ENCODE measurements at places on chromosomes 3 and 15.

- no peak for DNase-seq
These were observed 62.3 kb downstream of the MEIS2 start for GRCh38 chr15:37037850-37038715.

- DNase-seq, result no peak
These were observed 19.7 kb downstream of the BLOC1S6 start for GRCh38 chr15:45606841-45607240.

DNA sequence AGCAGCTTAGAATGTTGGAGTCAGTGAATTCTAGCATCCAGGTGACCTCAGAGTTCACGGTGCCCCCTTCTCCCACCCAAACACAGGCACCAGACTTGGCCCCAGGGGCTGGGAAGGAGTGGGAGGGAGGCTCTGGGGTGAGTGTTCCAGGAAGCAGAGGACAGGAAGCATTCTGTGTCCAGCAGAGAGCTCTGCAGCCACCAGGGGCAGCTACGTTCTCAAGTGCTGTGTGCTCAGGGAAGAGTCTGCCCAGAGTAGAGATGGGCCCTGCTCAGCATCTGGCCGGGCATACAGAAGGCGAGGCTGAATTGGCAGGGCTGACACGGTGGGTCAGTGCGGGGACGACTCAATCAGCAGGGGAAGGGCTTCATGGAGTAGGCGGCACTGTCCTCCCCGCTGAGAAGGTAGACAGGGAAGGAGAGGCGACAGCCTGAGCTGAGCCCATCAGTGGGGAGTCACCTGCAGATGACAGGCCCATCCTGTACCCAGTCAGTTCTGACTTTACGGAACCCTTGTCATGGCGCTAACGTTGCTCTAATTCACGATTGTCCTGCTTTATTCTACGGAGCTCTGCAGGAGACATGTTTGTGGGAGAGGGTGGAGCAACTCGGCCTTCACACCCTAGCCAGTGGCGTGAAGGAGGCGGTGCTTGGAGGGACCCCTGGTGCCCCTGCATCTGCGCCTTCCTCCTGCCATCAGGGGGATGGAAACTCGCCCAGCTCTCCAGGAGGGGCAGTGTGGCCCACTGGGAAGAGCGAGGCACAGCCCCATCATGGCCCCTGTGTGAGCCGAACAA is 82.2 kb downstream of the C3orf70 start:
- no peak for DNase-seq

GRCh38 chr3:7789324-7789723 is 712.3 kb upstream of the LMCD1 start:
- DNase-seq, result no peak

DNA sequence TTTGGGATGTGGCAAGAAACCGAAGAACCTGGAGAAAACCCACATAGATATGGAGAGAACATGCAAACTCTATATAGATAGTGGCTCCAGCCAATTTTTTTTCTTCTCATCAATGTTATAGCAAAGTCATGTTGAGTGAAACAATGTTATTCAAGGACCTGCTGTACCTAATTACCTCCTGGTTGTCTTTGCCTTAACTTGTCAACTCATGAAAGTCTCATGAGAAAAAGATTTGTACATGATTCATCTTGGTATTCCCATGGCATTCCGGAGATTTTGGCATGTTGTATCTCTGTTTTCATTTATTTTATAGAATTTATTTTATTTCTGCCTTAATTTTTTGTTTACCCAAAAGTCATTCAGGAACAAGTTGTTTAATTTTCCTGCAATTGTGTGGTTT is 303.8 kb upstream of the CDIN1 start:
- no peak for DNase-seq

- no peak for DNase-seq
These were observed 213.1 kb upstream of the TSC22D2 start for GRCh38 chr3:150194957-150195356.

DNA sequence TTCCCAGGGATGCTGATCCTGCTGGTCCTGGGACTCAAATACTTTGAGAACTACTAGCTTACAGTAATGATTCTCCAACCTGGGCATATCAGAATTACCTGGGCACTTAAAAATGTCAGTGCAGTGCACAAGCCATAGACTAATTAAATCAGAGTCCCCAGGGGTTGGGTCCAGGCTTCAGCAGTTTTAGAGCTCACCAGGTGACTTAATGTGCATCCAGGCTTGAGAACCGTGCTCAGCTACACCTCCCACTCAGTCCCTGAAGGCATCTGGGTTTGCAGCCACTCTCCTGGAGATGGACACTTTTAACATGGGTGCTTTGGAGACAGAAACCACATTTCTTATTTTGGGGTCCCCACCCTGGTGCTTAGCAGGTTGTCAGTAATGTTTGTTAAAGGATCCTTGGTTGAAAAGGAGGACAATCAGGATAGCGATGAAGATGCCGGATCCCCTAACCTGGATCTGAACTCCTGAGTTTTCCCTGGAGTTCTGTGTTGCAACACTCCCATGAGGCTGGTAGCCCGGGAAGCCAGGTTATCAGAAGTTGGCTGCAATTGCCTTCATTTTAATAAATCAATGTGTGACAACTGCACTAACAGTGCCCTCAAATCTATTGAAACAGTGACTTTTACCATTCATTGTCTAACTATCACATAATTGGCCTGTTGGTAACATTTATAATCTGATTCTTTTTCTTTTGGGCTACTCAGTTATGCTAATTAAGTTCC is 48.1 kb downstream of the BFSP2 start:
- DNase-seq, result no peak

DNA sequence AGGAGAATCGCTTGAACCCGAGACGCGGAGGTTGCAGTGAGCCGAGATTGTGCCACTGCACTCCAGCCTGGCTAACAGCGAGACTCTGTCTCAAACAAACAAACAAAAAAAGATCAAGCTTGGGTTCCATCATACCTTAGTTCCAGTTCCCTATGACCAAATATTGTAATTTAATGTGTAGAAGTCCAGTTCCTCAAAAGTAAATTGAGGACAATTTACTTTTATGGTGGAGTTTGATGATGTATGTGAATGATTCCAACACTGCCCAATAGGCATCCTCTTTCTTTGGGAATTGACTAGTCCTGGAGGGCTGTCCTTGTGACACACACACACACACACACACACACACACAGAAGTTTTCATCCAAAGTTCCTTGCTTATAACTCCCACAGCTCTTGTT is 2.8 kb upstream of the PKM start:
- DNase-seq, result no peak

DNA sequence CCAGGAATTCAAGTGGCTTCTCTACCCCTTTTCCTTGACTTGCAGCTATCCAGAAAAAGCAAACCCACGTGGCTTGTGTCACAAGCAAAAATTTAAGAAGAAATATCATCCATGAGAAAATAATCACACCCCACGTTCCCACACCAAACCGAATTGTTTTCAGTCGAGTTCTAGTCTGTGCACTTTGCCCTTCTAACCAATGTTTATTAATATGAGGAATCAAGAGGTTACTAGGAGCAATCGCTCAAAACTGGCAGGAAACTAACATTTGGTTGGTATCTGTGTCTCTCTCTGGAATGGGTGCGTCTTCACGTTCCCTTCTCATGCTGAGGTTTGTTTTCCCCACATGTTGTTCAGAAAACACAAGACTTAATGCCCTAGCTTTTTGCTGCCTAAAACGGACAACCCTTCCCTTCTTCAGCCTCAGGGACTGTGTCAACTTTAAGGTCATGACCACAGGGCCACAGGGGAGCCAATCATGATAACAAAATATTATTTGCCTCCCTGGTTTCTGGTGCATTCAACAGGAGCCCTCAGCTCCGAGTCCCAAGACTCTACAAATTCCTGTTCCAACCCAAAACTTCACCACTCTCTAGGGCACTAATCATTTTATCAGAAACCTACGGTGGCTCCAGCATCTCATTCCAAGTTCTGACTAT is 41.4 kb upstream of the LMCD1 start:
- no peak for DNase-seq

DNA sequence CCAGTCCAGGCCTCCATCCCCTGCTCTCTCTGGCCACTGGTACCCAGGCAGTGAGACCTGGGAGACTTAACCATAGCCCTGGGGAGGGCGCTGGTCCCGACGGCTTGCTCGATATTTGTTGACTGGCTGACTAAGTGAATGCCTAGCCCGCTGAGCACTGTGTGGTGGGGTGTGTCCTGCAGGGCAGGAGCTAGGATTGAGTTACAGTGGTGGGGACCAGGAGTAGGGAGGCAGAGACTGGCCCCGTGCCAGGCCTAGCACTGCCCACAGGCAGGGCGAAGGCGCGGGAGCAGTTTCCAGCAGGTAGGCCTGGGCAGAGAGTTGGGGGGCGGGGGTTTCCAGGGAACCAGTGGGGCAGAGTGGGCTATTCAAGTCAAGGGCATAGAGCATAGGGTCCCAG is at the start of gene VILL:
TSS of gene VILL (plus strand) at position 260 of the 400 bp plus-strand sequence. CDS start 2,887 bp downstream, outside the sequence.
- DNase-seq, result no peak

- no peak for DNase-seq
These were observed 14.5 kb downstream of the EMC4 start for GRCh38 chr15:34239151-34239808.

- no peak for DNase-seq
These were observed 322.6 kb downstream of the GABRG3 start for GRCh38 chr15:27293607-27294006.
